ENCODE measurements at places on chromosomes 16 and 17. TPM values are rescaled to one million over a fixed set of nuclear protein-coding genes. Genes with fewer than 3 reads are reported as not detected.

Gene SNAI3
- 2.3 TPM for total RNA-seq

DNA sequence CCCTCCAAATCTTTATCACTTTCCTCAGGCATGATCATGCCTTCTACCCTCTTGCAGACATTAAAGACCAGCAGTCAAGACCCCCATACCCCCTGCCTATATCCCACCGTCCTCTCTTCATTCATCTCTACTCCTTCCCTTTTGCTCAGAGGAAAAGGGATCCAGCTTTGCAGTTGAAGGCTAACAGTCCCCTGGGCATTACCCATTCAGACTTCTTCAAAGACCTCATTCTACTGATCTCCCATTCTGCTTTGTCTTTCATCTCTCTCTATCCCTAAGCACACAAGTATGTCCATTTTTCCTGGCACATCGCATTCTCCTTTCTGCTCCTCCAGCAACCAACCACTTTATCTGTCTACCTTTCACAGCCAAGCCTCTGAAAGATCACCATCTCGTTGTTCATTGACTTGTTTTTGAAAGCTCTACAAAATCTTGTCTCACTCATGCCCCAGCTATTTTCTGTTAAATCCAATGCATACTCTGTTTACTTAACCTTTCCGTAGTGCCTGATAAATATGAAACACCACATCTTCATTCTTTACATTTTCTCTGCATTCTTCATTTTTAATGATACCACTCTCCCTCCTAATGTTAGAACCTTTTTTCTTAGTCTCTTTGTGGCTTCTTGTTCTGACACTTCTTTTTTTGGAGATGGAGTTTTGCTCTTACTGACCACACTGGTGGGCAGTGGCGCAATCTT is 14.1 kb upstream of the LCMT1 start:
- no peak for DNase-seq

DNA sequence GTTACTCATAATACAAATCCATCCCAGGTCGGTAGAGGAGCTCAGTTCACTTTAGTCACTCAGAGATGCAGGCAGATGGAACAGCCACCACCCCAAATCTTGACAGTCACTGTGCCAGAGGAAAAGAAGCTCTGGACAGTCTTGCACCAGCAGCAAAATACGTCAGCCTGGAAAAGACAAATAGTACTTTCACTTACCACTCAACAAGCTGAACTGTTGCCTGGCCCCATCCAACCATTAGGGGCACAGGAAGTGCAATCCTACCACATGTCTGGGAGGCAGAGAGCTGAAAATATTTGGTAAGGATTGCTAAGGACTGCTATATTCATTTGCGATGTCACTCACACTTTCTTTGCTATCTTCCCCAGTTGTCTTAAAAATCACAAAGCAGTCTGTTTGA is 239.1 kb upstream of the TOX3 start:
- DNase-seq, result no peak

GRCh38 chr16:66079671-66080334 is 286.7 kb upstream of the CDH5 start:
- DNase-seq, result no peak

DNA sequence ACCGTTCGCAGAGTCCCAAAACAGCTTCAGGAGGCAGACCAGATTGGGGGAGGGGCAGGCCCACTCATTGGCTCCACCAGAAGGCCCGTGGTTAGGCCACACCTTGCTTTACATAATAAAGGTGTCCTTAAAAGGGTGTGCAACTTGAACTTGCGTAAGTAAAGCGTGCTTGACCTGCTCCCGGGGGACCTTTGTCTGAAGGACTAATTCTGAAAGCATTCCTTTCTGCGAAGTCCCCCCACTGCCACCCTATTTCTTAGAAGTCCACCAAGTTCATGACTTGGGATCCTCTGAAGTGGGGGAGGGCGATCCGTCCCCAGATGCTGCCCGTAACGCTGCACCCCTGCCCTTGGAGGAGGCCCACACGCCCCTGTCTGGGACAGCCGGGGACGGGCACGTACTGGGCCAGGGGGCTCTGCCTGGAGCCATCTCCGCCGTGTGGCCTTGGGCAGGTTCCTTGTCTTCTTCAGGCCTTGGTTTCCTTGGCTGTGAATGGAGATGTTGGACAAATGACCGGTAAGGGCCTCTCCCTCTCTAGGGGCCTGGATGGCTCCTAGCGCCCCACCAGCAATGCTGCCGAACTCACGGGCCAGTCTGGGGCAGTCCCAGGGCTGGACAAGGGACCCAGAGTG is 823 bp upstream of the ZNF469 start:
- peak; percentile 48 for DNase-seq

GRCh38 chr17:1043601-1044251 is 46.8 kb downstream of the TIMM22 start:
- peak; percentile 66 for DNase-seq
